Cardiac muscle cell (in vitro differentiated cells and primary cell): ENCODE measurements at places on chromosomes 4 and X.

DNA sequence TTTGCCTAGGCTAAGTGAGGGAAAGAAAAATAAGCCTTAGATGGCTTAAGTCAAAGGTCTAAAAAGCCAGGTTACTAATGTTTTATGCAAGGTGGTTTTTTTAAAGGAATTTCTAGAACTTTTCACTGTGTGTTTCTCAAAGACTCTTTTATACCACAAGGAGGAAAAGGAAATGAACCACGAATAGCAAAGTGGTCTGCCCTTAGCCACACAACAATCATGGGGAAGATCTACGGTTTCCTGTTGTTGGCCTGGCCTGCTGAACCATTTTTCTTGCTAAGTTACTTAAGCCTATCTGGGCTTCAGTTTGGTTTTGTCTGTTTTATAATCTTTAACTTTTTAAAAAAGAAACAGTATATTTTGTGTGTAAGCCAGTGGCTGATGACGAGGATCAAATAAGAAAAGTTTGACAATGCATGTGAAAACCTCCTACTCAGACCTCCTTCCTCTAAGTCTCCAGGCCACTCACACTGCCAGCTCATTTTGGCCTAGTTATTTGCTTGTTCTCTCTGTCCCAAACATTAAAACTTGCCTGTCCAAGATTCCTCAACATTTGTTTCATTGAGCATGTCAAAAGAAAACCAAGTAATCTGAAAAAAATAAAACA is 56.7 kb upstream of the COL25A1 start:
- H3K27ac ChIP-seq = no peak overlapping the region
- no peak for DNase-seq
- no peak overlapping the region for H3K4me3 ChIP-seq
- H3K4me1 ChIP-seq = no peaks in the 10 kb centered on the region
- H3K36me3 ChIP-seq = no peaks in the 10 kb centered on the region

DNA sequence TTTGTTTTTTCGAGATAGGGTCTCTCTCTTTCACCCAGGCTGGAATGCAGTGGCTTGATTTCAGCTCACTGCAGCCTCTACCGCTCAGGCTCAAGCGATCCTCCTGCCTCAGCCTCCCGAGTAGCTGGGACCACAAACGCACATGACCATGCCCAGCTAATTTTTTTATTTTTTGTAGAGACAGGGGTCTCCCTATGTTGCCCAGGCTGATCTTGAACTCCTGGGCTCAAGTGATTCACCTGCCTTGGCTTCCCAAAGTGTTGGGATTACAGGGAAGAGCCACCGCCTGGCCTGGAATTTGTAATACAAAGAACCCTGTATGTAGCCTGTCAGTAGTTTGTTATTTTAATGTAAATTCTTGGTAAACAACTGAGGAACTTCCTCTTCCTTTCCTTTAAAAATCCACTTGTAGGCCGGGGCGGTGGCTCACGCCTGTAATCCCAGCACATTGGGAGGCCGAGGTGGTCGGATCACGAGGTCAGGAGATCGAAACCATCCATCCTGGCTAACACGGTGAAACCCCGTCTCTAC is 119.5 kb downstream of the PHKA2 start:
- no peaks in the 10 kb centered on the region for H3K4me1 ChIP-seq
- no peak for DNase-seq
- H3K4me3 ChIP-seq = no peak overlapping the region
- no peaks in the 10 kb centered on the region for H3K36me3 ChIP-seq

GRCh38 chr4:61877893-61878292 is 677.8 kb downstream of the ADGRL3 start:
- no peak overlapping the region for H3K4me3 ChIP-seq
- H3K36me3 ChIP-seq = no peaks in the 10 kb centered on the region
- H3K27me3 ChIP-seq = no peaks in the 10 kb centered on the region
- peak; percentile 0 for DNase-seq
- no peak overlapping the region for H3K27ac ChIP-seq
- H3K4me1 ChIP-seq = no peaks in the 10 kb centered on the region

DNA sequence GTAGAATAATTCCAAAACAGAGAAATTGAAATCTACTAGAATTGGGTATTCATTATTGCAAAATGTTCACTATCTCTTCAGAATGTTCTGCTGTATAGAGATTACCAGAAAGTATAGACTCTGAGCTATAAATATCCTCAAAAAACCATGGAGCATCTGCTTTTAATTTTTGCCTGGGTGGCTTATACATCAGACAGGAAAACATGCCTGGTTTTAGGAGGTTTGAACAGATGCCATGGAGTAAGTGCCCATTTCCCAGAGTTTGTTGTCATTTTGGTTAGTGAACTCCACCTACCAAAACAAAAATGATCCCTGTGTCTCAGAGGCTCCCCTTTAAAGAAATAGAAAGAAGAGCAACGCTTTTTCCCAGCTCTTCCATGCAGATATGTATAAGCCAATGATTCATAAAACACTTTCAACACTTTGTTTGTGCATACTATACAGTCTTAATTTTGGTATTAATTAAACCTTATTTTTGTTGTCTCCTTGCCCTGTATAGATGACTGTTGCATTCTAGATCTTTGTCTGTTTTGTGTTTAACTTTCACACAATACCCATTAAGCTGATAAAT is 68.7 kb downstream of the MEPE start:
- DNase-seq = peak; percentile 8
- no peak overlapping the region for H3K27ac ChIP-seq
- no peaks in the 10 kb centered on the region for H3K27me3 ChIP-seq
- no peaks in the 10 kb centered on the region for H3K36me3 ChIP-seq

GRCh38 chr4:23856630-23857029 is 33.2 kb downstream of the PPARGC1A start:
- no peaks in the 10 kb centered on the region for H3K27me3 ChIP-seq
- peaks cover 26% of the 10 kb centered on the region for H3K4me1 ChIP-seq
- no peak overlapping the region for H3K4me3 ChIP-seq
- H3K27ac ChIP-seq = peak overlapping the region; percentile 16
- peaks cover 4% of the 10 kb centered on the region for H3K36me3 ChIP-seq
- DNase-seq = no peak

- no peak overlapping the region for H3K4me3 ChIP-seq
- no peaks in the 10 kb centered on the region for H3K4me1 ChIP-seq
- no peak overlapping the region for H3K27ac ChIP-seq
- H3K36me3 ChIP-seq = no peaks in the 10 kb centered on the region
Measured at GRCh38 chrX:31260351-31260750, 188.5 kb upstream of the FTHL17 start.
